ENCODE measurements at places on chromosomes 12 and 14.

GRCh38 chr14:34711169-34711568, 3.2 kb downstream of the CFL2 start:
- peak; percentile 25 for ATAC-seq

GRCh38 chr12:128361400-128361995, 94.5 kb downstream of the TMEM132C start:
- no peak for ATAC-seq

- no peak for ATAC-seq
Observed at GRCh38 chr12:98828802-98829600, 183.9 kb downstream of the APAF1 start.

DNA sequence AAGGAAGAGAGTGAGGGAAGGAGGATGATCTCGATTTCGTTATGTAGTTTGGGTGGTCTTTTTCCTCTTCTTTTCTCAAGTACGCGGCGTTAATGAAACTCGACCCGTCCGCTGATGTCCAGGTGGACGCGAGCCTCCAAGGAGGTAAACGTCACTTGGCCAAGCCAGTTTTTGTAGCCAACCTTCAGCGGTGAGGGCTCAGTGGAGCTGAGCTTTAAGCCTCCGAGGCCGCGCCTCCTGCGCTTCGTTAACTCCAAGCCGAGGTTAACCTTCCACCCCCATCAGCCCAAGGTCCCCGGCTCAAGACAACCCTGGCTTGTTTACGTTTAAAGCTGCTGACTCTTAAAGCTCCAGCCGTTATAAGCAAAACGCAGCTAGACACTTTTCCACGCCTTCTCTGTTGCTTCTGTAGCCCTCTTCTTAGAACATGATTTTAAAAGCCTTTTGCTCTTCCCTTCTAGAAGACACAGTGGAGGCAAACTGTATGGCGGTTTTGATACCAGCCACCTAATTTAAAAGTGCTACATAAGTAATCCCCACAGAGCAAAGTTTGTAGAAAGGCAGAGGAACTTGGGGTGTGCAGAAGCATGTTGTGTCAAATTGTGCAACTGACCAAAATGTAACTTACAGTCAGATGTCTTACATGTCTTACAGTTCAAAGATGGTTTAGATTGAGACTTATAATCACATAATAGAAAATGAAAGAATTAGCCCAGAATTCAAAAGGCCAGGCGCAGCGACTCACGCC, 923 bp upstream of the ITPR2 start:
- ATAC-seq = no peak

Data from motor neuron (in vitro differentiated cells).